Activated CD8-positive, alpha-beta T cell treated with anti-CD3 and anti-CD28 coated beads, Interleukin-2, amount 10 ng/mL, durations not matched to agents 7 days and 5 days (primary cell): ENCODE measurements at places on chromosomes 3 and 15. TPM values are rescaled to one million over a fixed set of nuclear protein-coding genes. Genes with fewer than 3 reads are reported as not detected.
A peak's percentile ranks its signal among the peaks of the same experiment; 100 is the strongest.

DNA sequence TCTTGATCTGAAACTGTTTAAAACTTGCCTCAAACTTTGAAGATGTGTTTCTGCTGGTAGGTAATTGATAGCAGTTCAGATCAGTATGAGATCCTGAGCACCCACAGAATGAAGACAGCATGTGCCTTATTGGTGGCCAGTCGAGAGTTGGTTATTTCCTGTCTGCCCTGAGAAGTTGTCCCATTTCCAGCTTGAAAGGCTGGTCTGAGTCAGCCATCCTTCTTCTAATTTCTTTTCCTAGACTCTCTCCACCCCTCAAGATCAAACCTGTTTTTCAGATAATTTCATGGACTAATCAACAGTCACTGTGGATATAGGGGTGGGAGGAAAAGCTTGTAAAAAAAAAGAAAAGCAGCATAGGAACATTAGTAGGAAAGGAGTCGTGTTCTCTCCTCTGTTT is 464.4 kb downstream of the FOXP1 start:
- DNase-seq = no peak
- H3K27ac ChIP-seq = peak overlapping the region; percentile 47
- no peaks in the 10 kb centered on the region for H3K27me3 ChIP-seq
- peaks cover 61% of the 10 kb centered on the region for H3K4me1 ChIP-seq
- no peak overlapping the region for H3K4me3 ChIP-seq

The CSPG4 gene
- not detected for total RNA-seq

DNA sequence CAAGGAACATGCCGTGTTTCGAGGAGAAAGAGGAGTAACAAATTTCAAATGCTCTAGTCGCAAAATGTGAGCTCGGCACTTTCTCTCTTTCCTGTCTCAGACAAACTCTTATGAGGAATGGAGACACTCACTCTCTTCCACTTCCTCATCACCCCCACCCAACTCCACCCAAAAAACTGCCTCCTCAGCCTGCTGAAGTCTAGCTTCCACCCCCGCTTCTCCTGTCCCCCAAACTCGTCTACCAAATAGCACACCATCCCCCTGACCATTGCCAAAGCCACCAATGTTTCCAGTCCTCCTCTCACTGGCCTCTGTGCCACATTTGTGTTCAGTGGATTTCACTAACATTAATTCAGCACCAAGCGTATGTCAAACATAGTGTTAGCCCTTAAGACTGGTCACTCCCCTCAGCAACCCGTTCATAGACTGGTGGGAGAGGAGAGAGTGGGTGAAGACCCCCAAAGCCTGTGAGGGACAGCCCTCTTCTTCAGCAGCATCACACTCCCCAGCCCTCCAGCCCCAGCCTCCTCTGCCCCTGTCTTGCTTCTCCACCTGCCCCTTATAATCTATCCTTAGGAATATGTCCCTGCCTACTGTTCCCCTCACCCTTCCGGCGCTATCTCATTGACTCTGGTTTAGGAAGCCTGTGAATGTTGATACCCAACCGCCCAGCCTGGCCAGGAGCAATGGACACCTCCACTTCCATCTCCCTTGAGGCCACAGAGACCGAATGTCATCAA is 77.3 kb downstream of the FAM174B start:
- no peak overlapping the region for H3K27ac ChIP-seq
- H3K27me3 ChIP-seq = peaks cover 14% of the 10 kb centered on the region
- no peak for DNase-seq
- no peak overlapping the region for H3K4me3 ChIP-seq
- no peaks in the 10 kb centered on the region for H3K36me3 ChIP-seq

GRCh38 chr3:129493206-129493605 is 35.2 kb upstream of the RHO start:
- no peak overlapping the region for H3K4me3 ChIP-seq
- H3K27ac ChIP-seq = no peak overlapping the region
- no peaks in the 10 kb centered on the region for H3K4me1 ChIP-seq
- no peak for DNase-seq
- H3K36me3 ChIP-seq = no peaks in the 10 kb centered on the region
- no peaks in the 10 kb centered on the region for H3K27me3 ChIP-seq

DNA sequence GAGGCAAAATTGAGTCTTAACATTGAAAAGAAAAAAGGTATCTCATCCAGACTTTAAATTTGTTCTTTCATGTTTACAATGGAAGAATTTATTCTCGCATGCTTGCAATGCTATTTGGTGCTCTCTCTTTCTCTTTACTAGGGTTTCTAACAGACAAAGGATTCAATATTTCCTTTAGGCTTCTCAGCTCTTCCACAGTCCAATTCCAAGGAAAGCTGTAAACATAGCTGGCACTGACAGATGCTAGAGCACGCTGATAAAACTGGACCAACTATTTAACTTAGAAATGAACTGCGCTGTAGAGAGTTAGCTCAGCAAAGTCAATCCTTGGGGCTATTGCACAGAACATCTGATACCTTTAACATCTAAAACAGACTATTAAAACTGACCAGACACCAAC is 81.3 kb downstream of the PDZRN3 start:
- no peak overlapping the region for H3K4me3 ChIP-seq
- H3K27ac ChIP-seq = no peak overlapping the region
- H3K4me1 ChIP-seq = no peaks in the 10 kb centered on the region
- no peaks in the 10 kb centered on the region for H3K36me3 ChIP-seq
- no peak for DNase-seq

DNA sequence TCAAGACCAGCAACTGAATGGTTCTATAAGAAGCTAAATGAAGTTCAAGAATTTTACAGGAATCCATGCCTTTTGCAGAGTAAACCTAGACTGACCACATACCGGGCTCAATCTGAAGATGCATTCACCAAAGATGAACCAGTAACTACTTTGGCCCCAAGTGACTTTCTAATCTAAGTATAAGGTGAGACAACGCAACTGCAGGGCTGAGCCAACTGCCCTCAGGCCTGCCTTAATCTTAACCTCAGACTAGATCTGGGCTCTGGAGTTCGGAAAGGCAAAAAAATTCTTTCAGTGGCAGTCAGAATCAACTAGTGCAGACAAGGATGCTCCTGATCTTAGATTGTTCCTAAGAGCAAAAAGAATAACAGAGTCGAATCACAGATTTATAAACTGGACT is 48.3 kb downstream of the EXD1 start:
- H3K27me3 ChIP-seq = peaks cover 9% of the 10 kb centered on the region
- no peak overlapping the region for H3K4me3 ChIP-seq
- H3K36me3 ChIP-seq = no peaks in the 10 kb centered on the region
- no peak overlapping the region for H3K27ac ChIP-seq
- no peaks in the 10 kb centered on the region for H3K4me1 ChIP-seq

- DNase-seq = no peak
- H3K27ac ChIP-seq = no peak overlapping the region
- H3K4me3 ChIP-seq = no peak overlapping the region
- H3K4me1 ChIP-seq = no peaks in the 10 kb centered on the region
Measured at GRCh38 chr3:49883998-49884397, 14.3 kb upstream of the CAMKV start.

- no peak overlapping the region for H3K27ac ChIP-seq
- H3K27me3 ChIP-seq = peaks cover 2% of the 10 kb centered on the region
- no peaks in the 10 kb centered on the region for H3K36me3 ChIP-seq
- no peak overlapping the region for H3K4me3 ChIP-seq
Measured at GRCh38 chr3:34176723-34177122, 378.3 kb downstream of the PDCD6IP start.

The CPN2 gene
- not detected for total RNA-seq

- peaks cover 16% of the 10 kb centered on the region for H3K4me1 ChIP-seq
- H3K27ac ChIP-seq = no peak overlapping the region
- no peak for DNase-seq
- no peak overlapping the region for H3K4me3 ChIP-seq
Measured at GRCh38 chr3:195746751-195747150, 26.0 kb downstream of the MUC20 start.

The MCCC1 gene
- 30.1 TPM for total RNA-seq

GRCh38 chr15:99211926-99212325 is 37.5 kb downstream of the TTC23 start:
- H3K27me3 ChIP-seq = peaks cover 4% of the 10 kb centered on the region
- no peaks in the 10 kb centered on the region for H3K36me3 ChIP-seq
- H3K4me3 ChIP-seq = no peak overlapping the region

- no peak overlapping the region for H3K4me3 ChIP-seq
- H3K4me1 ChIP-seq = peaks cover 5% of the 10 kb centered on the region
- no peak for DNase-seq
- peaks cover 4% of the 10 kb centered on the region for H3K27me3 ChIP-seq
Measured at GRCh38 chr3:39637807-39638206, 170.3 kb downstream of the MOBP start.

The AHSG gene
- not detected for total RNA-seq

The SLC6A20 gene
- total RNA-seq = not detected

DNA sequence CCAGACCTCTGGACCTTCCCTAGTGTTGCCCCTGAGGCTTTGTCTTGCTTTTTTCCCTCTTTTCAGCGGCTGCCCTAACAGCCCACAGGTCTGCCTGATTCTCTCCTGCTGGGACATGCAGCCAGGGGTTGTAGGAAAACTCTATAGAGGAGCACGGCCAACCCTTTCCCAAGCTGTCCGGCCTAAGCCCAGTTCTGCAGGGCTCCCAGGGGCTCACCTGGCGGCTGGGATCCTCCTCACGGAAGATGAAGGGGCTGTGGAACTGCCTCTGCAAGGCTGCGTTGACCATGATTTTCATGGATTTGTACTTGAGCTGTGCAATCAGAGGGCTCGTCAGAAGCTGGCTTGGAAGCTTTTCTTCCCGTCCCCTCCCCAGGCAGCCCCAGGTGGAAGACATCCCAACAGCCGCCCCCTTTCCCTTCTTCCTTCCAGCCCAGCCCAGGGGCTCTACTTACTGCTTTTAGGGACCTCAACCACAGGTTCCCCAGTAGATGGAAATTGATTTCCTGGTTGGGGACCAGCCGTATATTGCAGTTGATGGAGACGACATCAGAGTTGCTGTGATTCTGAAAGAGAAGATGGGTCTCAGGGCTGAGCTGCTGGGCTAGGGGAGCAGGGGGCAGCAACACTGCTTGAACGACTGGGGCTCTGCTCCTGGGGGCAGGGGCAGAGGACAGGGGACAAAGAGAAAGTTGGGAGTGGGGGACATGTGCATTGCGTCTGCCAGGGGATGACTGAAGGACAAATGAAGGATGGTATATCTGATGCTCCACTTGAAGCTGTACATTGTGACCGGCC is 29.8 kb downstream of the FEM1B start:
- no peak for DNase-seq
- H3K27me3 ChIP-seq = peaks cover 5% of the 10 kb centered on the region
- H3K4me1 ChIP-seq = peaks cover 11% of the 10 kb centered on the region
- no peak overlapping the region for H3K27ac ChIP-seq
- no peak overlapping the region for H3K4me3 ChIP-seq

- peaks cover 9% of the 10 kb centered on the region for H3K4me1 ChIP-seq
- no peaks in the 10 kb centered on the region for H3K27me3 ChIP-seq
- DNase-seq = no peak
- peaks cover 6% of the 10 kb centered on the region for H3K36me3 ChIP-seq
- no peak overlapping the region for H3K27ac ChIP-seq
Measured at GRCh38 chr3:23219552-23219951, 16.4 kb downstream of the UBE2E2 start.

DNA sequence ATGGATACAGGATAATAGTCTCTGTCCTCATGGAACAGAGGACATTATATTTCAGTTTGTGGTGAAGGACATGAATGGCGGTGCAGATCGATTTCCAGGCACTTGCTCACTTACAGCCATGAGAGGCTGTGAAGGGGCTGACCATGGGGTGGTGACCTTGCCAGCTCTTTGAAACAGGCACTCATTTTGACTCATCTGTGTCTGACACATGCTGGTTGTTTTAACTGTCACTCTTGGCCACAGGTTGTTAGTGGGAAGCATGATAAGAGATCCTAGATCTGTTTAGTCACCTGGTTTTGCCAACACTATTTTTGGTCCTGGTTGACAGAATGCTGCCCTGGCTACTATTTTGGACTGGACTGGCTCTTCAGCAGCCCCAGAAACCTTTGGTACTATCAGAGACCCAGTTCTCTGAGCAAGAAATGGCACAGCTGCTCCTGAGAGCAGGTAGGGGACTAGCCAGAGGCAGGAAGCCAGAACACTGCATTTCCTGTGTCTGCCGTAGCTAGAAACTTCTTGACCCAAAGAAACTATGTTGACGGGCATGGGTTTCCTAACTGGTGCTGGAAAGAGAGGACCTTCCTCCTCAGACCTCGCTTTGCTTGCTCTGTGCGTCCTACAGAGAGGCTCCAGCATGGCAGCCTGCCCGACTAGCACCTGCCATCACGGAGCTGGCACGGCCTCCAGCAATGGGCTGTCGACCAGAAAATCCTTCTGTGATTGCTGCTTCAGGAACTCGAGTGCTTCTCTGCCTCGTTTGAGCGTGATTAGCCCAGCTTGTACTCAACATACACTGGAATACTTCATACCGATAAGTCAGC is 6.3 kb downstream of the PXYLP1 start:
- peak overlapping the region; percentile 88 for H3K27ac ChIP-seq
- H3K4me3 ChIP-seq = peak overlapping the region; percentile 41
- H3K4me1 ChIP-seq = peaks cover 89% of the 10 kb centered on the region
- DNase-seq = peak; percentile 37
- H3K36me3 ChIP-seq = peaks cover 50% of the 10 kb centered on the region

DNA sequence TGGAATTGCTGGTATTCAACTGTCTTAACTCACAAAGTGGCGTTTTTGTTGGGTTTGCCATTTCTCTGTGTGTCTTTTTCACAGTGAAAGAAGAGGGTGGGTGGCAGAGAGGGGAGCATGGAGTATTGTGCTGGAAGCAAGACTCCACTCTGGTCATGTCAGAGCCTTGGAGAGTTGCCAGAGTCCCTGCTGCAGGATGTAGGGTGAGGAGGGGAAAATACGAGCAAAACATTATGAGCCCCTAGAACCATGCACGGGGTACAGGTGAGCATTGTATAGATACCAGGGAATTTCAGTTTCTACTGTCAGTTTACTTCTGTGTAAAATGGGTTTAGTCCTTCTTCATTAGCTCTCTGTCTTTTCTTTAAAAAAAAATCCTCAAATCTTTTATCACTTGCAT is 249.9 kb downstream of the CACNA2D3 start:
- no peak overlapping the region for H3K27ac ChIP-seq
- no peaks in the 10 kb centered on the region for H3K36me3 ChIP-seq
- H3K4me3 ChIP-seq = no peak overlapping the region
- no peaks in the 10 kb centered on the region for H3K27me3 ChIP-seq
- no peaks in the 10 kb centered on the region for H3K4me1 ChIP-seq

- H3K4me3 ChIP-seq = no peak overlapping the region
- peaks cover 11% of the 10 kb centered on the region for H3K36me3 ChIP-seq
- DNase-seq = no peak
- no peaks in the 10 kb centered on the region for H3K27me3 ChIP-seq
Measured at GRCh38 chr3:33557279-33557678, 117.1 kb upstream of the UBP1 start.

DNA sequence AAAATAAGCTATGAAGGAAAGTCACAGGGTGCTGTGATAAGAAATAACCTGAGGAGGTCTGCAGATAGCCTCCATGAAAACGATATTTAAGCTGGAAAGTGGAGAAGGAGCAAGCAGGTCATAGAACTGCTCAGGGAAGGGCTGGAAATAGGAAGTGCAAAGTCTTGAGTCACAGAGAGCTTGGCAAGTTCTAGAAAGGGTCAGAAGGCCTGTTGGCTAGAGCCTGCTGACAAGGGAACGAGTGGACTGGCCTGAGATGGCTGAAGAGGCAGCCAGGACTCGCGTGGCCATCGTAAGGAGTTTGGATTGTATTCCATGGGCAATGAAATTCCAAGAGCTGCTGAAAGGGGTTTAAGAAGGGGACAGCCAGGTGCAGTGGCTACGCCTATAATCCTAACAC is 64.7 kb upstream of the IL12A start:
- H3K27me3 ChIP-seq = peaks cover 7% of the 10 kb centered on the region
- H3K27ac ChIP-seq = no peak overlapping the region
- H3K4me1 ChIP-seq = no peaks in the 10 kb centered on the region
- H3K4me3 ChIP-seq = no peak overlapping the region
- H3K36me3 ChIP-seq = no peaks in the 10 kb centered on the region

- H3K36me3 ChIP-seq = peaks cover 9% of the 10 kb centered on the region
- H3K4me1 ChIP-seq = no peaks in the 10 kb centered on the region
- H3K27me3 ChIP-seq = no peaks in the 10 kb centered on the region
- no peak for DNase-seq
- no peak overlapping the region for H3K27ac ChIP-seq
- H3K4me3 ChIP-seq = no peak overlapping the region
Measured at GRCh38 chr15:42804739-42805138, 67.8 kb upstream of the CDAN1 start.
